ENCODE measurements at places on chromosomes 3 and 15.

- DNase-seq, result no peak
Observed at GRCh38 chr3:112477891-112478290, 21.4 kb downstream of the BTLA start.

DNA sequence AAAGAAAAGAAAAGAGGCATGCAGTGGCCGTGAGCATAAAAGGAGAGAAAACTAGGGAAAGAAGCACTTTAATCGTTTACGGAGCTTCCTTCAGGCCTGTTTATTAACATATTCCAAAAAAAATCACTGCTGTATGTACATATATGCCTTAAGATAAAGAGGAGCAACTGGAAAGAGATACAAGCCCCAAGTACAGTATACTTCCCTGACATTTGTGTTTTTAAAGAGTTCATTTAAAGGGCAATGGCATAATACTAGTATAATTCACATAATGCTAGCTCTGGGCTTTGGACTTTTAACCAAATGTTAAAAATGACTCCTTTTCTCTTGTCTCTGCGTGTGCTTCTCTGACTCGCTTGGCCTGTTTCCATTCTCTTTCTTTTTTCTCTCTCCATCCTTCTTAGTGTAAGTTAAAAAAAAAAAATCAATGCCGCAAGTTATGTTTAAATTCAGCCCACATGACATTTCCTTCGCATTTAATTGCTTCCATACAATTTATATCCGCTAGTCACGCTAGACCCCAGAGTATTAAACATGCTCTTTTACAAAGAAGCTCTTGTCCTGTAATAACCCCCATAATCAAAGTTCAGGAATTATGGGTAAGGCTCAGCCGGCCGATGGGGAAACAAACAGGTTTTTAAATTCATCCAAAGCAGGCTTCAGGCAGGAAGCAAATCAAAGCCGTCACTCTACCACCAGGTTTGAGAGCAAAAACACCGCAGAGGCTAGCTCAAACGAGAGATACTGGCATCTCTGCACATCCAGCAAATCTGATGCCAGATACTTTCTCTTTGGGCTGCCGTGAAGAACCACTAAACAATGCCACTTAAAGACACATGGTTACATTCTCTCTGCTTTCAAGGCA, 19.4 kb downstream of the WWTR1 start:
- DNase-seq, result no peak

- DNase-seq, result no peak
Observed at GRCh38 chr3:172040981-172041963, 1.9 kb downstream of the FNDC3B start.

GRCh38 chr3:107657971-107658370, 135.2 kb downstream of the BBX start:
- no peak for DNase-seq

DNA sequence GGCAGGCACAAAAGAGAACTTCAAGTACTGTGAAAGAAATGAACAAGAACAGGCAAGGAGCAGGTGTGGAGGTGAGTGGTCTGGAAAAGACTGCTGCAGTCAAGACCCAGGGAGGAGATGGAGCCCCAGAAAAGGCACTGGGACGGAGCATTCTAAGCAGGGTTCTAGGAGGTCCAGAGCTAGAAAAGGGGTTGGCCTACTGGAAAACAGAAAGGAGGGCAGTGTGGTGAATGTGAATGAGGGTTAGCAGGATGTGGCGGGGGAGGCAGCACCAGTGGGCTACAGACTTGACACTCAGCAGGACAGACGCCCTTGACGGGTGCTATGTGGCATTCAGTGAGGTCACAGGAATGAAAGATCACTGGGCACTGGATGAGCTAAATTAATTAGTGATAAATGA, 75.7 kb downstream of the SENP2 start:
- no peak for DNase-seq

- no peak for DNase-seq
Observed at GRCh38 chr3:171328419-171329082, 131.7 kb downstream of the TNIK start.

DNA sequence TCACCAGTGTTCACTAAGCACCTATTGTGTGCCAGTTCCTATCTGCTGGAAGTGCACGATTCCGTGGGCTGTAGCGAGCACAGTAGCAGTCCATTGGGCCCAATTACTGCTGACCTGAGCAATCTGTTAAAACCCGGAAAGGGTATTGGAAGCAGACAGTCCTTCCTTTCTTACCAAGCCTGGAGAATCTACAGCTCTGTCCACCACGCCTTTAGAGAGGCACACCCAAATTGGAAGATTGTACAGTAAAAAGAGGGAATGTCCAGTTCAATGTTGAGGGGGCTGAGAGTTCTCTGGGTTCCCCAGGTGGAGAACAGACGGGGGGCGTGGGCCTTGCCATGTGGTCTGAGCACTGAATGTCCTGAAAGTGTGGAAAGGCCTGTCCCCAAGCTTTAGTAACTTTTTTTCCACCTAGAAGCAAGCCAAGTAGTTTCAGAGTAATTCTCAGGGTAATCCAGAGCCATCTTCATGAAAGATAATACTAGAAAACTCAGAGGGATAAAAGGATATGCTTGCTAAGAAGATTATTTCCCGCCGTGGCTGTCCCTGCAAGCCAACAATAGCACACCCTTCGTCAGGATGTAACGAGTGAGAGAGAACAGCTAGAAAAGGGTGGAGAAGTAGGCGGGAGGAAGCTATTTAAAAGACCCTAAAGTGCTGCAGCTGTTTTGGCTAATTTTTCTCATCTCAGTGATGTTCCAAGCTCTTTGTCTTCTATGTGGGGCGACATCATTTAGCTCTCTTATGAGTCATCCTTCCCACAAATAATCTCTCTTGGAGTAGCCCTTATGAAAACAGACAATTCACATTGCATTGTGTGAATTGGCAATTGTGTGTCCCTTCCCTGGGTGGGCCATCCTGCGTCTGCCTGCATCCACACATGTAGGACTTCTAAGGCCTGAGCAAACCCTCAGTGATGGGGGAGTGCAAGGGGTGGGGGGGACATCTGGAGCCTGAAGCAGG, 181.0 kb downstream of the ATG7 start:
- no peak for DNase-seq

DNA sequence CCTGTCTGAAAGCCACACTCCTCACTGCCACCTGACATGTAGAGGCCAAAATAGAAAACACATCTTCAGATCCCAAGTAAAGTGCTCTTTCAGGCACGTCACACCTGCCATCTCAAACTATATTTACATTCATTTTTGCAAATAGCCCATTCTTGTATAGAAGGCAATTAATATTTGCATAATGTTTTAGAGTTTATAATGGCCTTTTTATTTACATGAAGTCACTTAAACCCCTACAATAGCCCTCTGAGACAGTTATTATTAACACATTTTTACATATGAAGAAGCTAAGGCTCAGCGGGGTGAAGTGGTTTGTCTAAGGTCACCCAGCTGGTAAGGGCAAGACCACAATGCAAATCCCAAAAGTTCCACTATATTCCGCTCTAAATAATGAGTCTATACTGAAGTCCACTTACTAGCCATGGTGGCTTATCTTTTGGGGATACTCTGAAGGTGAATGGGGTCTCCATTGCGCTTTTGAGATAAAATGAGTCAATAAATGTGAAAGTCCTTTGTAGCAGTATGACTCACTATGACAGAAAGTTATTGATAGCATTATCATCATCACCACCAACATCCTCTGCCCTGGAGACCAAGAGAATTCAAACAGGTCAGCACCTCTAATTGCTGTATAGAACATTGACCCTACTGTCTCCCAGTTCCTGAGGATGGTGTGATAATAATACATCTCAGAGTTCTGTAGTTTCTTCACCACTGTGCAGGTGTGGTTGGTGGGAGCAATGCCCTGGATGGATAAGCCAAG, 155.9 kb upstream of the BCL6 start:
- no peak for DNase-seq

- no peak for DNase-seq
Observed at GRCh38 chr3:86792316-86792715, 198.6 kb downstream of the VGLL3 start.

DNA sequence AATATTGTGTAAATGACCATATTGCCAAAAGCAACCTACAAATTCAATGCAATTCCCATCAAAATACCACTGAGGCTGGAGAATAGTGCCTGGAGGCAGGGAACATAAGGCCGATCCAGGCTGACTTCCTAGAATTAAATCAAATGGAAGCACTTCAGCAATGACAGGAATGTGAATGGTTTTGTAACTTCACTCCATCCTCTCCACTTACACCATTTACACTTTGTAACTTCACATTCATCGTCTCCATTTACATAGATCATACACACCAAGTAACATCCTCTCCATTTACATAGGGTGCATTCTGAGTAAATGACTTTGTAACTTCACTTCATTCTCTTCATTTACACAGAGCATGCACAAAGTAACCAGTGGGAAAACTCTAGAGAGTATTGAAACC, 11.6 kb downstream of the STRIT1 start:
- no peak for DNase-seq

DNA sequence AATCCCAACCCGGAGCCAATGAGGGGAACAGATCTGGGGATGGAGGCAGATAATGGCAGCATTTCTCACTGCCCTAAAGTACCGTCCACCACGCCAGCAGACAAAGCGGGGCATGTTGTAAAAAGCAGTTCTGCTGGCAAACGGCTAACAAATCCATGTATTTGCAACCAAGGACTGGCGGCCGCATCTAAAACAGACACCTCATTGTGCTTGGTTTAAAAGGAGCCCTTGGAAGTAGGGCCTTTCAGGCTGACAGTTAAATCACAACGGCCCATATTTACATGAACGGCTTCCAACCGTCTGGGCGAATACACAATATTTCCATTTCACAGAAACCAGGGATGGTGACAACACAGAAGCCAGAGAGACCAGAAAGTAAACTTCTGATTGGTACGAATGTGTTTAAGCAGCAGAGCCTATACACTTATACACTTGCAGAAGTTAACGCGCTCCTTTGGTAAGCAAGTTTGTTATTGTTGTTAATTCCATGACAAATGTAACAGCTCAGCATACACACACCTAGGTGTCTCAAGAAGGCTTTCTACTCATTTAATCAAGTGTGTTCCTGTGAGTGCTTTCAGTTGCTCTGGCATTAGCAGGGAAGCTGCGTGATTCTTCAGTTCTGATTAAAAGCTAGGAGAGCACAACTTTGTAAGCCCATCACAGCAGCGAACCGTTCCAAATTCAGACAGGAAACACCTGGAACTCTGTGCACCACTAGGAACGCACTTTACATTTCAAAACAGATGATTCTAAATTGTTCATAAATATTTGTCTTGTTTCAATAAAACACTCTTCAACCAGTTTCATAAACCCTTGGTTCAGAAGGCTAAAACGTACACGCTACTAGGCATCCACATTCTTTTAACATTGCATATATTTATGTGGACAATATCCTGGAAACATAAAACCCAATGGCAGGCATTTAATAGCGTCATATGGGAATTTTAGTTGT, 112.9 kb downstream of the PDZRN3 start:
- no peak for DNase-seq

GRCh38 chr15:41194444-41194843, 36.1 kb downstream of the EXD1 start:
- no peak for DNase-seq

DNA sequence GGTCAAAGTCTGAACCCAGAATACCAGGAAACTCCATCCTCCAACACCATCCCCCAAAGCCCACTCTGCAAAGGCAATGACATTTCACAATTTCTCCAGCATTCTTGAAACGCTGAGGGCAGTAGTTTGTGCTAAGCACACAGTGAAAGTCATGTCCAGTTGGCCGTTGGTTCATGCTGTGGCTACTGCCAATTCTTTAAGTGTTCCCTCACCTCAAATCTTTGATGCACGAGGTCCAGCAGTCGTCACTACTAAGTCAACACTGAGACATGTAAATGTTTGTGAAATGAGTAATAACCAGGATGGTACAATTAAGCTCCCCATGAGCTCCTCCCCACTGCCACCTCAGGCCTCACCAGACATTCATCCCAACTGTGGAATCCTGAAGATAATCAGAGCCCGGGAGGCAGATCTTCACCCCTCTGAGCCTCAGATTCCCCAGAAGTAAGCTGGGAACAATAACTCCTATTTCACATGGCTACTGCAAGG, 7.0 kb downstream of the SUCLG2 start:
- DNase-seq, result no peak

- no peak for DNase-seq
Observed at GRCh38 chr3:160792540-160792939, 36.5 kb downstream of the PPM1L start.

GRCh38 chr3:119230071-119230470, 10.6 kb downstream of the B4GALT4 start:
- no peak for DNase-seq

GRCh38 chr3:14587740-14588360, 47.7 kb upstream of the GRIP2 start:
- DNase-seq, result no peak

DNA sequence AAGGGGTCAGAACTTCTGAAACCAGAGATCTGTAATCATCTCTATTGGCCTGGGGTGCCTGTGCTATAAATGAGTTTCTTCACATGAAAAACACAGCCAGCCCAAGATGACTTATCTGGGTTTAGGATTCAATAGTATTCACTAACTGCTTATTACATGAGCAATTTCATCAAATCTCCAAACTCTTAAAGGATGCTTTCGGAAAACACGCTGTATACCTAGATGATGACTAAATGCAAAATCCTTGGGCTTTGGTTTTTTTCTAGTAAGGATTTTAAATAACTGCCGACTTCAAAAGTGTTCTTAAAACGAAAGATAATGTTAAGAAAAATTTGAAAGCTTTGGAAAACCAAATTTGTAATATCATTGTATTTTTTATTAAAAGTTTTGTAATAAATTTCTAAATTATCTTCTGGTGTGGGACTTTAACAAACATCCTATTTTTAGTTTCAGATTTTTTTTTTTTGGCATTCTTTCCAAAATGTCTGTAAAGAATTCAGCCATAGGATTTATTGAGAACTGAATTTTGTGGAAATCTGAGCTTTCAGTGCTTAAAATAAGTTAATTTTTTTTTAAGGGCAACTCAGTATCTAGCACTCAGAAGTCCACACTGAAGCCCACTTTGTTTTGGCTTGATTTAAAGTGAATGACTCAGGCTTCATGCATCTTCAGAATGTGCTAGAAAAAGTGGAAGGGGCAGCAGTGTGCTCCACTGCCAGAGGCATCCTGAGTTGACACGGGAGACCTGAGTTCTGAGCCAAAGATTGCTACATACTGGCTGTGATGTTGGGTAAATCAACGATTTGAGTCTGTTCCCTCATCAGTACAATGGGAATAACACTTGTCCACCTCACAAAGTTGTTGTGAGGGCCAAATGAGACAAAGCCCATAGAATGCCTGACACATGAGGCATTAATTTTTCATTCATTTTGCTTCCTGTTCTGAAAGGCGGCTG, 18.7 kb downstream of the TMEM43 start:
- no peak for DNase-seq

DNA sequence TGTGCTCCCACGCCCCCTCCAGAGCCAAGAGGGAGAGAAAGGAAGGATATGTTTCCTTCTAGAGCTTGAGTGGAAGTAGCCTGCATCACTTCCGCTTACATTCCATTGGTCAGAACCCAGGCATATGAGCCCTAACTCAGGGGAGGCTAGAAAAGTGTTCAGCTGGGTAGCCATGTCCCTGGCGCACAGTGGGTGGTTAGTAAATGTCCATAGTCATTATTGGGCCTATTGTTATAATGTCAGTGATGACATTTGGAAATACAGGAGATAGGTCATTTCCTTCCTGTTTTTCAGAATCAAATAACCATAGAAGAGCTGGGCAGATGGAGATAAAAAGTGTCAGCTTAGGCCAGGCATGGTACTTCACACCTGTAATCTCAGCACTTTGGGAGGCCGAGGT, 27.3 kb downstream of the CD276 start:
- DNase-seq, result no peak
